ENCODE measurements at places on chromosomes 13 and 19.

GRCh38 chr13:48962281-48962680 lies 13.4 kb upstream of the FNDC3A start:
- DNase-seq = no peak

DNA sequence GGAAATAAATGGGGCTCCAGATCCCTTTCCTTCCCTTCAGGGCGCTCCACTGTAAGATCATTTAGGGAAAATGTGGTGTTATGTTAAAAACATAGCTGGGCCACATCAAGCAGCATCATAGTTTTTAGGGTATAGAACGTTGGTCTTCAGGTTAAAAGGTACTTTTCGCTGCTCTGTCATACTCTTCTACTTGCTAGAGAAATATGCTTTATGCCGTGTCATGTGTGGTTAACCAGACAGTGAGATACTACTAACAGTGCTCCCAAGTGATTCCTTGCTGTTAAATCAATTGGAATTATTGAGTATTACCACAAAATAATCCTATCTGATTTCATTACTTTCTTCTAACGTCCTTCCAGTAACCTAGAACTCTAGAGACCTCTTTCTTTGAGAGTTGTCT lies 1.1 kb upstream of the NDFIP2 start:
- DNase-seq = no peak

- no peak for DNase-seq
Observed at GRCh38 chr13:48655291-48655690, 1.6 kb downstream of the CYSLTR2 start.

DNA sequence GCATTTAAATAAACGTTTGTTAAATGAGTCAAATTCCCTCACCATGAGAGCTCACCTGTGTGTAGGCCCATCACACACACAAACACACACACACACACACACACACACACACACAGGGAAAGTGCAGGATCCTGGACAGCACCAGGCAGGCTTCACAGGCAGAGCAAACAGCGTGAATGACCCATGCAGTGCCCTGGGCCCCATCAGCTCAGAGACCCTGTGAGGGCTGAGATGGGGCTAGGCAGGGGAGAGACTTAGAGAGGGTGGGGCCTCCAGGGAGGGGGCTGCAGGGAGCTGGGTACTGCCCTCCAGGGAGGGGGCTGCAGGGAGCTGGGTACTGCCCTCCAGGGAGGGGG lies 8.5 kb upstream of the CEACAM5 start:
- no peak for DNase-seq

DNA sequence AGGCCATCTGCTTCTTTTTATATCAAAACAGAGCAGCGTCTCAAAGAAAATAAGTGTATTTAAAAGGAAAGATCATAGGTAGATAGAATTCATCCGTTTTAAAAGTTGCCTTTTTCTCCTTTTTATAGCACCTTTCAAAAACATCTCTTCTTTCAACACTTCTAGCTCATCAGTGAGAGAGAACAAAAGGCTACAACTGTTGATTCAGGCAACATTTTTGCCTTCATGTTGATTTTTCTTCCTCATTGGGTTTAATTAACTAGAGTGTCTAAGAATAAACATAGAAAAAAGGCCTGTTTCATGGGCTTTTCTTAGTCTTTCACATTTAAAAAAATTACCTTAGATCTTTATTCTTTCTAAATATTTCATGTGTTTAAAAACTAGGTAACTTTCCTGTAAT lies 13.6 kb downstream of the COL4A2 start:
- no peak for DNase-seq

- no peak for DNase-seq
Observed at GRCh38 chr13:24161010-24161775, 673 bp downstream of the SPATA13 start.

GRCh38 chr19:40365613-40366401 lies 17.3 kb downstream of the PLD3 start:
- no peak for DNase-seq

GRCh38 chr13:83622422-83622784 lies 259.9 kb downstream of the SLITRK1 start:
- DNase-seq = no peak

- no peak for DNase-seq
Observed at GRCh38 chr19:40366697-40367561, 18.4 kb downstream of the PLD3 start.

GRCh38 chr19:5250127-5250659 lies 90.4 kb downstream of the PTPRS start:
- no peak for DNase-seq

- no peak for DNase-seq
Observed at GRCh38 chr19:28836421-28836820, 376.5 kb downstream of the UQCRFS1 start.

DNA sequence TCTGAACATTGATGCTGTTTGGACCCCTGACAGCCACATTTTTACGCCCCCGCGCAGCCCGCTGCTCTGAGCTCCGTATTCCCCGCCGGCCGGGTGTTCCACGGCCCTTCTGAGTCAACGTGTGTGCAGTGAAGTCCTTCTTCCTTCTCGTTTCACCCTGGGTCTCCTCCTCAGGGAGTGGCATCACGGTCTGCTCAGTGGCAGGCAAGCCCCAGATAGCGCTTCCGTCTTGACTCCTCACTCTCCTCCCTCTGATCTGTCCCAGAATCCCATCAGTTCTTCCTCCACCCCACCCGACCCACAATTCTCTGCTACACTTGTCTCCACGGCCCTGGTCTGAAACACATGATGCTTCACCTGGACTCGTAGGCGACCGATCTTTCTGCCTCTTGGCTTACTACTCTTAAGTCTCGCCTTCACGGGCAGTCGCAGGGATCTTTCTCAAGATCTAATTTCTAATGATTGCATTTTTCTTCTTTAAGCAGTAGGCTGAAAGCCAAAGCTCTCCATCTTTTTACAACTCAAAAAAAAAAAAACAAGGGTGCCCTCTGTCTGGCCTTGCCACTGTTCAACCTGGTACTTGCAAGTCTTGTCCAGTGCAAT lies 33.9 kb downstream of the CCNE1 start:
- DNase-seq = no peak

GRCh38 chr13:107462501-107462900 lies 752.8 kb downstream of the LIG4 start:
- no peak for DNase-seq
